ENCODE measurements at places on chromosomes 11 and 22. TPM values are rescaled to one million over a fixed set of nuclear protein-coding genes. Genes with fewer than 3 reads are reported as not detected.

The AQP11 gene
- total RNA-seq: 2.8 TPM

The SYCE3 gene
- 0.37 TPM for total RNA-seq

The CTSF gene
- 15.9 TPM for total RNA-seq

The OR51B4 gene
- not detected for total RNA-seq

The UBXN1 gene
- total RNA-seq: 193 TPM

The SAA2 gene
- 0.28 TPM for total RNA-seq

The GTSE1 gene
- total RNA-seq: 0.57 TPM

The NPTXR gene
- total RNA-seq: 0.46 TPM

The CECR2 gene
- under 0.01 TPM for total RNA-seq

The ZFTA gene
- 10.2 TPM for total RNA-seq

The FGF4 gene
- not detected for total RNA-seq

The PNPLA5 gene
- not detected for total RNA-seq

The CNIH2 gene
- 0.28 TPM for total RNA-seq

The TMEM121B gene
- under 0.01 TPM for total RNA-seq

The GGT5 gene
- total RNA-seq: 6.7 TPM

The RCN1 gene
- total RNA-seq: 350 TPM

The CASP12 gene
- total RNA-seq: not detected

The POLR3H gene
- total RNA-seq: 27.0 TPM

The PATE4 gene
- total RNA-seq: not detected

The NCAPH2 gene
- total RNA-seq: 17.1 TPM

The ASRGL1 gene
- 0.28 TPM for total RNA-seq

The TRIM51 gene
- total RNA-seq: not detected

The DBX1 gene
- not detected for total RNA-seq

The FIBIN gene
- total RNA-seq: 51.4 TPM

The TMPRSS4 gene
- not detected for total RNA-seq
